ENCODE measurements at places on chromosomes 13 and 19.

DNA sequence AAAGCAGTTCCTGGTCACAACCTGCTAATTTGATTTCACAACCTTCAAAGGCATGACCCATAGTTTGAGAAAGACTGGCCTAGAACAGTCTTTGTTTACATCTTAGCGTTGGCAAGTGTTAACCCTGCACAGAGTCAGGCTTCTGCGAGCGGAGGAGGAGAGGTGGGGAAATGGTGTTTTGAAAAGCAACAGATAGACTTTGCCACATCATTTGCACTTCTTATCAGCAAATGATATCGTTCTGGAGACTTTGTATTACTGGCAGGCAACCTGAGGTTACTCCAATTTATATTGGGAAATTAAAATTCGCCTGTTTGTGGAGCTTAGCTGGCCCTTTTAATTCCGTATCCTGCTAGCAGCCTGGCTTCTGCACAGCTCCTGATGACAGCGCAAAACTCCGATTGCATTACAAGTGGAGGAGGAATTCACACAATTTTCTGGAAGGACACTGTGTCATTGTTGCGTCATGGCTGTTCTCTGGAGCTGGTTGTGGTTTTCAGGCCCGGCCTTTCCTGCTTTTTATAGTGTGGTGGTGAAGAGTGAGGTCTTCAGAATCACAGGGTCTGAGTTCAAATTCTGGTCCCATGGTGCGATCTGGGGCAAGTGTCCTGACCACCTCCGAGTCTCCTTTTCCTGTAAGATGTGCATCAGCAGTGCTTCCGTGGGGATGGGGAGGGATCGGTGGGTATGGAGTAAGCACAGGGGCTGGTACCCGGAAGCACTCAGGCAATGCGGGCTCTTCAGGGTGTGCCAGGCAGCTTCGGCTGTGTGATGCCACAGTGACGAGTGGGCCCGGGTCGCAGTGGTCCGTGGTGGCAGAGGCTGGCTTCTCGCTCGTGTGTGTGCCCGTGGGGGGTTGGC lies 49.1 kb upstream of the EHD2 start:
- DNase-seq, result no peak

DNA sequence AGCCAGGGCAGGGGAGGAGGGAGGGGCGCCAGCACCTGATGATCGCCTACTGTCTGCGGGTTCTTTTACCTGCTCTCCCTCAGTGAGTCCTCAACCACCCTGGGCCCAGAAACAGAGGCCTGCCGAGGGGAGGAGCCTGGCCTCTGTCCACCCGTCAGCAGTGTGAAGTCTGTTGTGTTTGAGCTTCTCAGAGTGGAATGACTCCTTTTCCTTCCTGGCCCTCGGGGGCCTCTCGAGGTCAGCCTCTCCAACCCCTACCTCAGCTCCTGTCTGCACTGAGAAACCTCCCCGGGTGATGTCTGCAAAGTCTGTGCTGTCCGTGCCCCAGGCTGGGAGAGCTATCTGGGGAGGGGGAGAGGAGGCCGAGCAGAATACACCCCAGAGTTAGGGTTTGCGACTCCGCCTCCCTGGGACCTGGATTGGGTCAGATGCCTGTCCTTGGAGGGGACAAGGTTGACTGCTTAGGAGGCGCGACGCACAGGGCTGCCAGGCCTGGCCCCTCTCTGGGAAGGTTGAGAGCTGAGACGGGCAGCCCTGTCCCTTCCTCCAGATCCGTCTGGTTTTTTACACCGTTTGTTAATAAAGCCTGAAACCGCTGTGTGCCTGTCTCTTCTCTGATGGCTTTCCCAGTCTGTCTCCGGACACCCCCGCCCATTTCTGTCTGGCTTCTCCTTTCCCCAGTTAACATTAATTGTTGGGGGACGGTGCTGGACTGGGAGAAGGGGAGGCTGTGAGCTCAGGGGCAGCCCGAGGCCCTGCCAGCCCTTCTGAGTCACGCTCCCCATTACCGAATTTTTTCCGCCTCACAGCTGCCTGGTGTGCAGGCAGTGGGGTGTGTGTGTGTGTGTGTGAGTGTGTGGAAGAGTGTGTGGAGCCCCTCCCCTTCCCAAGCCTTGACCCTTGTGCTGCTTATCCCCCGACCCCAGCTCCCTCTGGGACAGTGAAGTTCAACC lies 989 bp upstream of the SSC5D start:
- DNase-seq, result peak; percentile 77

- DNase-seq, result no peak
Measured at GRCh38 chr13:26568132-26568815, 10.8 kb downstream of the WASF3 start.

GRCh38 chr13:79281339-79281747 lies 124.7 kb downstream of the RBM26 start:
- DNase-seq, result no peak

DNA sequence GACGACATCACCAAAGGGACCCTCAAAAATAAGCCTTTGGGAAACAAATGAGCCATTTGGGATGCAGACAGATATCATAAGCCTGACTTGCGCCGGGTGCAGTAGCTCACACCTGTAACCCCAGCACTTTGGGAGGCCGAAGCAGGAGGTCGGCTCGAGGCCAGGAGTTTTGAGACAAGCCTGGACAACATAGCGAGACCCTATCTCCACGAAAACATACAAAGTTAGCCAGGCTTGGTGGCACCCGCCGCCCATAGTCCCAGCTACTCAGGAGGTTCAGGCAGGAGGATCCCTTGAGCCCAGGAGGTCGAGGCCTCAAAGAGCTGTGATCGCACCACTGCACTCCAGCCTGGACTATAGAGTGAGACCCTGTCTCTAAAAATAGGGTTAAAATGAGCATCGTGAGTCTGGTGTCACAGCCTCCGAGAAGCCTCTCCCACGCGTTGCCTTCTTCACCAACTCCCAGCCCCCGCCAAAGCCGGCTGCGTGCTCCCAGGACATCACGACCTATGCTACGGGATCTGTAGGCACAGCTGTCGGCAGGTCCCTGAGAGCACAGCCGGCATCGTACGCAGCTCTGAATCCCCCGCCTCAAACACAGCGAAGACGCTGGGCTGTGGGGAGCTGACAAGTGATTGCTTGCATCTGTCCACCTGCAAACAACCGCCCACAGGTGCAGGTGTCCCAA lies 1.6 kb downstream of the REXO1 start:
- no peak for DNase-seq

DNA sequence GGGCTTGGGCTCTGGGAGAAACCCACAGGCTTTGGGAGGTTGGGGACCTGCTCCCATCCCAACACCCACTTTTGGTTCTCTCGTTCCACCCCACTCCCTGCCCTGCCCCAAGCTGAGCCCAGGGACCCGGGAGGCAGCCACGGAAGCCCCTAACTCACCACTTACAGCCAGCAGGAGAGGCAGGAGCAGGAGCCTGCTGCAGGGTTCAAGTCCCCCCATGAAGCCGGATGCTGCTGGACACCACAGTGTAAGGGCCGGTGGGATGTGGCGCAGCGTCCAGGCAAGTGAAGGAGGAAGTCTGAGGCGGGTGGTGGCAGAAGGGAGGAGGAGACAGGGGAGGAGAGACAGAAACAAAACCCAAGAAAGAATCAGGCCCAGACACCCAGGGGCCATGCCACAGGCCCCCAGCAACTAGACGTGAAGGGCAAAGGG lies at the start of gene TYROBP:
TYROBP (minus strand) TSS at position 286 of the 432 bp plus-strand sequence; CDS start at position 219, 67 bp downstream.
- no peak for DNase-seq
